Stomach (tissue), 19 donors: ENCODE measurements at places on chromosomes 6 and 20. TPM values are rescaled to one million over a fixed set of nuclear protein-coding genes. Genes with fewer than 3 reads are reported as not detected.

DNA sequence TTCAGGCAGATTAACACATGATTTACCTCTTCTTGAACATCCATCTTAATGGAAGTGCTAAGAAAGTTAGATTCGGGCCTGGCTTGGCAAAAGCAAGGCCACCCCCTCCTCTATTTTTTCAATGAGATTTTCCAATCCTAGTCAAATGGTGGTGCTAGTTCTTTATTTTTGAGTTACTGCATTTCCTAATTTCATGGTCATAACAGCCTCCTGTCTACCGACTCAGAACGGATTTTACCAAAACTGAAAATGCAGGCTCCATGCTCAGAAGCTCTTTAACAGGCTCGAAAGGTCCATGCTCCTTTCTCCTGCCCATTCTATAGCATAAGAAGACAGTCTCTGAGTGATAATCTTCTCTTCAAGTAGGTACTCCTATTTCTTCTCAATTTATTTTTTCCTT lies 117.2 kb upstream of the ESR1 start:
- peak overlapping the region; percentile 9 for H3K4me3 ChIP-seq
- H3K27ac ChIP-seq, result no peak overlapping the region
- H3K36me3 ChIP-seq, result no peaks in the 10 kb centered on the region
- DNase-seq, result no peak
- H3K27me3 ChIP-seq, result no peaks in the 10 kb centered on the region

DNA sequence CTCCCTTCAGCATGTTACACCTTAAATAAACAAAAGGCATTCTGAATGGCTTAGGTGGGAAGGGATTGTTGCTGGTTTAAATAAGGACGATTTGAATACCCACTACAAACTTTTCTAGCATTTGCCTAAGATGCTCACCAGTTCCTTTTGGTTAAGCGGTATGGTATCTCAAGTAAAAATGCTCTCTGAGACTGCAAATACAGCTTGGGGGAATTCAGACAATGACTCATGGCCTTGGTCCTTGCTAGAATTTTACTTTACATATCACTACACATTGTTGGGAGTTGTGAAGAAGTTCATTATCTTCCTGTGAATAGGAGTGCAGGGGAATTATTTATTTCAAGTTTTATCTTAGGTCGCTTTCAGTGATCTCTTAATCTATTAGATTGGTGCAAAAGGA lies 670.7 kb downstream of the UTRN start:
- no peaks in the 10 kb centered on the region for H3K27me3 ChIP-seq
- no peak overlapping the region for H3K4me3 ChIP-seq
- no peak overlapping the region for H3K27ac ChIP-seq
- no peaks in the 10 kb centered on the region for H3K4me1 ChIP-seq

DNA sequence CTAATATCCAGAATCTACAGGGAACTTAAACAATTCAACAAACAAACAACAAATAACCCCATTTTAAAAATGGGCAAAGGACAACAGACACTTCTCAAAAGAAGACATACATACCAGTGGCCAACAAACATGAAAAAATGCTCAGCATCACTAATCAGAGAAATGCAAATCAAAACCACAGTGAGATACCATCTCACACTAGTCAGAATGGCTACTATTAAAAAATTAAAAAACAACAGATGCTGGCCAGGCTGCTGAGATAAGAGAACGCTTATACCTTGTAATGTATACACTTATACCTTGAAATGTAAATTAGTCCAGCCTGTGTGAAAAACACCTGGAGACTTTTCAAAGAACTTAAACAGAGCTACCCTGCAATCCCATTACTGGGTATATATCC lies 166.8 kb downstream of the IBTK start:
- no peak overlapping the region for H3K4me3 ChIP-seq
- H3K4me1 ChIP-seq, result peaks cover 11% of the 10 kb centered on the region
- DNase-seq, result no peak
- no peaks in the 10 kb centered on the region for H3K36me3 ChIP-seq

DNA sequence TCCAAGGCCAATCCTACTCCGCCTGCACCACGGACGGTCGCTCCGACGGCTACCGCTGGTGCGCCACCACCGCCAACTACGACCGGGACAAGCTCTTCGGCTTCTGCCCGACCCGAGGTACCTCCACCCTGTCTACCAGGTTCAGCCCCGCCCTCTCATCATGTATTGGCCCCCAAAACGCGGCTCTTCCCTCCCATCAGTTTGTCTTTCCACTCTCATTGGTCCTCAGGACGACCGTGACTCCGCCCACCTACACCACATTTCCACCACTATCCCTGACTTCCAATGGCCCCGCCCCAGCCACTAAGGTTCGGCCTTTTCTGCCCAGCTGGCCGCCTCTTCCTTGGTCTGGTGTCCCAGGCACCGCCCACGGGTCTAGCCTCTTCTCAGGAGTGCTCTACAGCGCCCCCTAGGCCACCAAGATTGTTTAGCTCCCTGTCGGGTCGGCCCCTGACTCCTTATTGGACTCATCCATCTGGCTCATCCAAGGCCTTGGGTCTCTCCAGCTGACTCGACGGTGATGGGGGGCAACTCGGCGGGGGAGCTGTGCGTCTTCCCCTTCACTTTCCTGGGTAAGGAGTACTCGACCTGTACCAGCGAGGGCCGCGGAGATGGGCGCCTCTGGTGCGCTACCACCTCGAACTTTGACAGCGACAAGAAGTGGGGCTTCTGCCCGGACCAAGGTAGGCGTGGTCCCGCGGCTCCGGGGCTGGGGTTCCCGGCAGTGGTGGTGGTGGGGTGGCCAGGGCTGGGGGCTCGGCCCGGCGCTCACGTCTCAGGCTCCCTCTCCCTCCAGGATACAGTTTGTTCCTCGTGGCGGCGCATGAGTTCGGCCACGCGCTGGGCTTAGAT lies 3.1 kb downstream of the MMP9 start:
- H3K4me1 ChIP-seq, result peaks cover 6% of the 10 kb centered on the region
- H3K27ac ChIP-seq, result no peak overlapping the region
- H3K27me3 ChIP-seq, result peaks cover 64% of the 10 kb centered on the region

- no peak overlapping the region for H3K4me3 ChIP-seq
- no peaks in the 10 kb centered on the region for H3K36me3 ChIP-seq
- H3K4me1 ChIP-seq, result peaks cover 7% of the 10 kb centered on the region
- DNase-seq, result peak; percentile 32
These were observed 106.5 kb downstream of the SMLR1 start for GRCh38 chr6:130933712-130934200.

- no peak for DNase-seq
- H3K27me3 ChIP-seq, result no peaks in the 10 kb centered on the region
- peaks cover 10% of the 10 kb centered on the region for H3K36me3 ChIP-seq
- H3K27ac ChIP-seq, result no peak overlapping the region
- H3K4me1 ChIP-seq, result peaks cover 8% of the 10 kb centered on the region
These were observed 467.5 kb downstream of the CDKAL1 start for GRCh38 chr6:21001736-21002135.

DNA sequence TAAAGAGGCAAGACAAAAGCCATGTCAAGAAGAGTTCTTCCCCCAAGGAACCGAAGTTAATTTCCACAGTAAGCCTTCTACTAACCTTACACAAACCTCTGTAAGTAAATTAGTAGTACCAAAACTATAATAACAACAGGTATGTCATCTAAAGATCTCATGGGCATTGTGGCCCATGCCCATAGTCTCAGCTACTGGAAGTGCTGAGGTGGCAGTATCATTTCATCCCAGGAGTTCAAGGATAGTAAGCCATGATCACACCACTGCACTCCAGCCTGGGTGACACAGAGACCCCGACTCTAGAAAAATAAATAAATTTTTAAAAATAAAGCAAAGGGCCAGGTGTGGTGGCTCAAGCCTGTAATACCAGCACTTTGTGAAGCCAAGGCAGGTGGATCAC lies 29.2 kb downstream of the MDN1 start:
- no peaks in the 10 kb centered on the region for H3K27me3 ChIP-seq
- DNase-seq, result no peak
- no peak overlapping the region for H3K27ac ChIP-seq
- H3K36me3 ChIP-seq, result peaks cover 99% of the 10 kb centered on the region
- H3K4me3 ChIP-seq, result no peak overlapping the region
- H3K4me1 ChIP-seq, result peaks cover 7% of the 10 kb centered on the region

DNA sequence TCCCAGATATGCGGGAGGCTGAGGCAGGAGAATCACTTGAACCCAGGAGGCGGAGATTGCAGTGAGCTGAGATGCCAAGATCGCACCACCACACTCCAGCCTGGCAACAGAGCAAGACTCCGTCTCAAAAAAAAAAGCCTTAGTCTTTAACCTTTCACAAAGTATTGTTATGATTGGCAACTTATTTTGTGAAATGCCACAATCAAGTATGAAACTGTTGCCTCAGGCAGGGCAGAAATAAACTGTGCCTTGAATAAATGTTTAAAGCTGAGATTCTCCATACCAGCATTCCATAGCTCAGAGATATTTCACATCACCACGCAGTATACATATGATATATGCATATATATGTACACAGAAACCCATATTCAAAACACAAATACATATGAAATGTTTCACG lies 120.1 kb upstream of the CCDC28A start:
- DNase-seq, result no peak
- H3K36me3 ChIP-seq, result no peaks in the 10 kb centered on the region
- no peak overlapping the region for H3K27ac ChIP-seq
- H3K4me3 ChIP-seq, result no peak overlapping the region

GRCh38 chr6:140601021-140601808 lies 1226.8 kb upstream of the CITED2 start:
- H3K27me3 ChIP-seq, result no peaks in the 10 kb centered on the region
- no peaks in the 10 kb centered on the region for H3K4me1 ChIP-seq
- DNase-seq, result no peak
- no peaks in the 10 kb centered on the region for H3K36me3 ChIP-seq

- H3K27me3 ChIP-seq, result no peaks in the 10 kb centered on the region
- H3K27ac ChIP-seq, result no peak overlapping the region
- H3K4me3 ChIP-seq, result no peak overlapping the region
- peaks cover 3% of the 10 kb centered on the region for H3K36me3 ChIP-seq
These were observed 19.5 kb downstream of the DUSP22 start for GRCh38 chr6:311679-312220.

DNA sequence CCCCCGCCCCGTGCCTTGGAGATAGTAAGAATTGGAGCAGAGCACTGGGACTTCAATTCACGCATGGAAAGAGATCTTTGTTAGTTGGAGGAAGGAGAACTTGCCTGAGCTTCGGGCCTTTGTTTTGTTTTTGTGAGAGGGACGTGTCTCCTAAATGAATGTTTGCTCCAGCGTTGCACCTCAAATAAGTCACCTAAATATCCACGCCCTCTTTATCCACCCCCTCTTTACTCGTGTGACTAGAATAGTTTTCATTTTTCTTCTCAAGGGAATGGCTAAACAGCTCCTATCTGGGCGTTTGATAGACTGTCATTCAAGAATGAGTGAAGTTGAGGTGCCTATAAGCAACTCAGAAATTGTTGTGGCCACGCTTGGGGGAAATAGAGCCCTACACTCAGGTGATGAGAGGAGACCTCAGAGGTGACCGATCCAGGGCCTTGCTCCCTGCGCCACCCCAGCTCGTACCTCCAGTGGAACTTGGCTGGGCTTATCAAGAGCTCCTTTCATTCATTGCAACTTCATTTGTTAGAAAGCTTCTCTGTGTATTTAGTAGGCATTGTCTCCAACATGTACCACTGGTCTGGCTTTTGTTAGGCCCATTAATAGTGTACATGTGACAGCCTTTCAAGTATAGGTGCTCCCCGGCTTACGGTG lies 861 bp downstream of the PCMTD2 start:
- no peak for DNase-seq
- H3K27me3 ChIP-seq, result no peaks in the 10 kb centered on the region
- no peaks in the 10 kb centered on the region for H3K36me3 ChIP-seq
- H3K4me3 ChIP-seq, result peak overlapping the region; percentile 95

- H3K27me3 ChIP-seq, result no peaks in the 10 kb centered on the region
- no peak overlapping the region for H3K4me3 ChIP-seq
- no peaks in the 10 kb centered on the region for H3K4me1 ChIP-seq
- no peaks in the 10 kb centered on the region for H3K36me3 ChIP-seq
- H3K27ac ChIP-seq, result no peak overlapping the region
These were observed 109.5 kb upstream of the SSTR4 start for GRCh38 chr20:22925613-22925983.

- no peaks in the 10 kb centered on the region for H3K27me3 ChIP-seq
- H3K4me3 ChIP-seq, result no peak overlapping the region
- DNase-seq, result no peak
These were observed 9.8 kb upstream of the DEF6 start for GRCh38 chr6:35287671-35288396.

- H3K27ac ChIP-seq, result no peak overlapping the region
- no peaks in the 10 kb centered on the region for H3K4me1 ChIP-seq
- no peak for DNase-seq
These were observed 382.4 kb upstream of the ADGRB3 start for GRCh38 chr6:68252632-68253031.

- no peaks in the 10 kb centered on the region for H3K27me3 ChIP-seq
- no peaks in the 10 kb centered on the region for H3K36me3 ChIP-seq
- H3K27ac ChIP-seq, result no peak overlapping the region
- H3K4me1 ChIP-seq, result no peaks in the 10 kb centered on the region
These were observed 17.9 kb downstream of the MDFI start for GRCh38 chr6:41656002-41656691.

DNA sequence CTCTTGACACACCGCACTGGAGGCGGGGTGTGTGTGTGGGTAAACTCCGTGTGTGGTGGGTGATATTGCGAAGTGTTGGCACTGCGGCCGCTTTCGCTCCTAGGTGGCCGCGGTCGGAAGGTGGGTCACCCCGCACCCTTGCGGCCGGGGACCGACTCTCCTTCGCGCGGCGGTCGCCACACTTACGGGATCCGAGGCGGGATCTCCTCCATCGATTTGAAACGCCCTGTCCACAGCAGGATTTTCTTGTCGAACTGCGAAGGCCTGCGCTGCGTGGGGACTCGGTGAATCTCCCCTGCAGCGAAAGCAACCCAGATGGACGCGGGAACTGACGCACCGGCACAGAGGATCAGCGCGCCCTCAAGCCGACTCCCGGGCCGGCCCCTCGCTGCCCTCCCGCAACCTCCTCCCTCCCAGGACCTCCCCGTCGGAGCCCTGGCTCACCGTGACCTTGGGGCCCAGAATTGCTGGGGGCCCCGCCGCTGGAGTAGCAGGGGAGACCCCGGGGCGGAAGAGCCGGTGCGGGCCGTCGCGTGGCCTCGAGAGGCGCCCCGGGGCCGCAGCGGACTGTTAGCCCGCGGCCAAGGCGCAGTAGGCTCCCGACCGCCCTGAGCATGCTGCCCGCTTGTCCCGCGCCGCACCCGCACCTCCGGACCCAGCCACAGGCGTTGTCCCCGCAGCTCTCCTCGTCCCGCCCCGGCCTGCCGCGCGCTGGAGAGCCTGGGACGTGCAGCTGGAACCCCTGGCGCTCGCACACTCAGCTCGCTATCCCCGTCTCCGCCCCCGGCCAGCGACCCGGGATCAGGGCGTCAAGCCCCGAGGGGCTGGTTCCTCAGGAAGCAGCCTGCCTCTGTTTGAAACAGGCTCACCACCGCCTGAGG lies at the start of gene FAM162B:
FAM162B (minus strand) TSS at position 759 of the 881 bp plus-strand sequence; CDS start at position 616, 143 bp downstream.
- peaks cover 21% of the 10 kb centered on the region for H3K27me3 ChIP-seq
- H3K36me3 ChIP-seq, result no peaks in the 10 kb centered on the region
- H3K27ac ChIP-seq, result peak within 1 kb of the TSS; percentile 2

ACTL10 gene
- not detected for total RNA-seq

CALHM5 gene
- total RNA-seq, result 0.29 TPM

CCN6 gene
- total RNA-seq, result not detected

GGTLC1 gene
- not detected for total RNA-seq

LRP11 gene
- total RNA-seq, result 7.5 TPM

TMC2 gene
- total RNA-seq, result not detected

SHLD1 gene
- total RNA-seq, result 3.5 TPM

NMBR gene
- total RNA-seq, result not detected

MAVS gene
- 26.6 TPM for total RNA-seq

ERVFRD-1 gene
- total RNA-seq, result not detected

GGT7 gene
- 19.0 TPM for total RNA-seq

MAS1 gene
- total RNA-seq, result 0.18 TPM

LTB gene
- total RNA-seq, result not detected

EMILIN3 gene
- total RNA-seq, result 3.1 TPM

GSTA3 gene
- total RNA-seq, result not detected
